ENCODE measurements at places on chromosomes 1 and 21.

- no peak for DNase-seq
These were observed 145.5 kb downstream of the TBX15 start for GRCh38 chr1:118842452-118843201.

DNA sequence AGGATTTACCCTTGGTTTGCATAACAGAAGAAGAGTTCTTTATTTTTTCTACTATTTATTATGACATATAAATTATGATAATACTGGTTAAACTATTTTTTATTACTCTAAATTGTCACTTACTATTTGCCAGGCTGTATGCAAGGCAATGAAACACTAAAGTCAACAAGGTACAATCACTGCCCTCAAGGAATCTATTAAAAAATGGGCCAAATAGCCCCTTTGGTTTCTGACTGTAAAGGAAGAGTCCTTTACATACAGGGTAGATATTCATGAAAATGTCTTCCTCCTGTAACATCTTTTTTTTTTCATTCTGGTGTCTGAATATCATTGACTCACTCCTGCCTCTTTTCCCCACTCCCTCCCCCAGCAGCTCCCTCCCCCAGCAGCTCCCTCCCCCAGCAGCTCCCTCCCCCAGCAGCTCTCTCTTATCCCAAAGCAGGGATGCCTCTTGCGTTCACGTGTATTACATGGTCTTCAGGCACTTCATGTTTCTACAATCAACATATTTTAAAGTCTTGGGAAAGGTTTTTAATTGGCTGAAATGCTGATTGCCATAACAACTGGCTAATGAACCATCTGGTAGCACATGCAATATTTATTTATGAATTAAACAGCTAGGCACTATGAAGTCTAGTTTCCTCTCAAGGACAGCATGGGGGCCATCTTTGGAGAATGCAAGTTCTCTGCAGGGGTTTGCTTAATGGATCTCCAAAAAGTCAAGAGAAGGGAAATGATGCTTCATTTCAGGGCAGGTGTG lies 400.4 kb upstream of the PLXNA2 start:
- DNase-seq, result no peak

DNA sequence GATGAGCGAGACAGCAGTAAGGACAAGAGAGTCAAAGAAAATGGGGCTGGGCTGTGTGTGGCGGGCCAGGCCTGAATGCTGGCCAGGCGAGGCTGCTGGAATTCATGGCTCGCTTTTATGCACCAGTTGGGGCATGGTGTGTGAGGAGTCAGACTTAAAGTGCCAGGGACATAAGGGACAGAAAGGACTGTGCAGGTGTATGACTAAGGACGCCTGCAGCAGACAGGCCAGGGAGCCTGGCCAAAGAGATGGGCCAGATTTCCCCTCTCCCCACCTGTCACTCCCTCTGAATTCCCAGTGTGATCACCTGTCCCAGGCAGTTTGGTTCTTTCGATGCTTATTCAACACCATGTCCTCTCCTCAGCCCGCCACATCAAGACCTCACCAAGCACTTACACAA lies 16.9 kb upstream of the SMIM12 start:
- no peak for DNase-seq

GRCh38 chr1:86149591-86149990 lies 7.0 kb downstream of the COL24A1 start:
- DNase-seq, result no peak

DNA sequence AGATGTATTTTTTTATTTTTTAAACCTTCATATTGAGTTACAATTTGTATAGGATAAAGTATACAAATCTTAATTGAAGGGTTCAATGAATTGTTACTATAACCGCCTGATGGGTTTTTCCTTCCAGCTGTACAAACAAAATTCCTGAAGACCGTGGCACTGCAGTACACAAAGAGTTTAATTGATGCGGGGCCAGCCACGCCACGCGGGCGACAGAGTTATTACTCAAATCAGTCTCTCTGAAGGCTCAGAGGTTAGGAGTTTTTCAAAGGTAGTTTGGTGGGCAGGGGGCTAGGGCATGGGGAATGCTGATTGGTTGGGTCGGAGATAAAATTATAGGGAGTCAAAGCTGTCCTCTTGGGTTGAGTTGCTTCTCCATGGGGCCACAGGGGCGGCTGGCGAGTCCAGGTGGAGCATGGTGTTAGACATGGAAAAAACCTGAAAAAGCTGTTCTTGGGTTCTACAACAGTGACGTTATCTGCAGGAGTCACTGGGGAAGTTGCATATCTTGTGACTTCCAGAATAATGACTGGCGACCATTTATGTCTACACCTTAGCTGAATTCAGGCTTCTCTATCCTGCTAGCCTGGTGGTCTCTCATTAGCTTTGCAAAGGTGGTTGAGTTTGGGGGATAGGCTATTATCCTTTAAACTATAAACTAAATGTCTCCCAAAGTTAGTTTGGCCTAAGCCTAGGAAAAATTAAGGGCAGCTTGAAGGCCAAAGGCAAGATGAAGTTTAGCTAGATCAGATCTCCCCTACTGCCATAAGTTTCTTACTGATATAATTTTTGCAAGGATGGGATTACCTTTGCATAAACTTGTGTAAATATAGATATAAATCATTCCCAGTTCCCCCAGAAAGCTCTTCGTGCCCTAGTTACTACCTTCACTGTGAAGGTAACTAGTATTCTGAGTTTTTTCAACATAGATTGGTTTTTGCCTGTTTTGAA lies 13.0 kb upstream of the TMEM9 start:
- DNase-seq, result no peak
